ENCODE measurements at places on chromosomes 3 and 15.
A peak's percentile ranks its signal among the peaks of the same experiment; 100 is the strongest.

DNA sequence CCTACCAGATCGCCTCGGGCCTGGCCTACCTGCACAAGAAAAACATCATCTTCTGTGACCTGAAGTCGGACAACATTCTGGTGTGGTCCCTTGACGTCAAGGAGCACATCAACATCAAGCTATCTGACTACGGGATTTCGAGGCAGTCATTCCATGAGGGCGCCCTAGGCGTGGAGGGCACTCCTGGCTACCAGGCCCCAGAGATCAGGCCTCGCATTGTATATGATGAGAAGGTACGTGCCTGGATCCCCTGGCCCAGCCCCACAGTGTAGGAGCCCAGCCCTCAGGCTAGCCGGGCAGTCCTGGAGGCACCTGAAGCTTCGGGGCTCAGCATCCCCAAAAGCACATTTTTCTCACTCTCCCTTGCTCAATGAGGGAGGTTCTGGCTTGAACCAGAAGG is 135.8 kb downstream of the LRRK1 start:
- DNase-seq = no peak

GRCh38 chr3:30273304-30274072 is 332.9 kb upstream of the TGFBR2 start:
- peak; percentile 22 for DNase-seq

GRCh38 chr15:30865257-30865656 is 38.5 kb upstream of the FAN1 start:
- no peak for DNase-seq

- DNase-seq = peak; percentile 27
These were observed 32.5 kb upstream of the ZNF445 start for GRCh38 chr3:44510000-44510368.

GRCh38 chr3:33139996-33140395 is 26.2 kb downstream of the CRTAP start:
- peak; percentile 86 for DNase-seq

DNA sequence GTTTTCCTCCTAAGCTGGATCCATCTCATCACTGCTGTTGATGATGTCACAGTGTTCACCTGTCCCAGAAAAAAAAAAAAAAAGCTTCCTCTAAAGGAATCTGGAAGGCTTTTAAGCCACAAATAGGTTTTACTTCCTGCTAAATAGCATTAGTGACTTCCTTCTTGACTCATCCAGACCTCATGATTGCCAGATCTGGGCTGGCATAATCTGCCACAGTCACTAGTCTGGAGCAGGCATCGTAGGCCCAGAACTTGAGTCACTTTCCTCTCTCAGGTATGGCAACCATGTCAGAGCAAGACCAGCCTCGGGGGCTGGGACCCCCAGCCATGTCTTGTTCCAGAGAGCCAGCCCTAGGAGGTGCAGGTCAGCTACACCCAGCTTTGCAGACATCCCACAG is 266.5 kb upstream of the CADM2 start:
- no peak for DNase-seq

GRCh38 chr15:89155656-89156055 is 65.7 kb downstream of the RLBP1 start:
- no peak for DNase-seq

GRCh38 chr15:79341396-79341795 is 30.5 kb downstream of the TMED3 start:
- DNase-seq = no peak

DNA sequence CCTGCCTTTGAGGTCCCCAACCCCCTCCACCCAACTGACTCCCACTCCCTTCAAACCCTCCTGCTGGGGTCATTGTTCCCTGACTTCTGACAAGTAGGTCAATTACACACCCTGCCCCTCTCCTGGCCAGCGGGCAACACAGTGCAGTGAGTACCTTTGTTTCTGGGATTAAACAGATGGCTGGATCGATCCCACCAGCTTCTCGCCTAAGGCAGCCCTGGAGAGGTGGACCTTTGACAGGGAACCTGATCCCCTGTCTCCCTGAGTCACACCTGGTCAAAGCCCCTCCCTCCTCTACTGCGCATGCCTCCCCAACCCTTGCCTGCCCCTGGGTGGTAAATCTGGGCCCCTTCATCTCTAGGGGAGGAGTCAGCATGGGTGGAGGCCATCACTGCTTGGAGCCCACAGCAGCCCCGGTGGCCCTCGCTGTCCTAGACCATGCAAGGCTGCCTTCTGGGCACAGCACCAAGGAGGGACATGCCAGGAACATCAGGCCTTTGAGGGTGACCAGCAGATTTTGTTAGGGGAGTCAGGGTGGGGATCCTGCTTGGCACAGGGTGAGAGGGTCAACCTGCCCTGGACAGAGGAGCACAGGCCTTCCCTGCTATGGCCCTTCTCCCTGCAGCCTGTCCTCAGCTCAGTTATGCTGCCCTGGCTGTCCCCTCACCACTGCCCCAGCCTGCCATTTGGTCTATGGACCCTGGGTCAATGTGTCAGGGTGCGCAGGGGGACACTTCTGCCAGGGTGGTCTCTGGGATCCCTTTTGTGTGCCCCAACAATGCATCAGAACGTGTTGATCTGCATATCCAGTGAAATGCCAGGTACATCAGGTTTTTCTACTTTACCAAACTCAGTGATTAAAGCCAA is 9.8 kb upstream of the PRR23E start:
- no peak for DNase-seq

GRCh38 chr3:135622656-135623055 is 342.9 kb upstream of the PPP2R3A start:
- no peak for DNase-seq

DNA sequence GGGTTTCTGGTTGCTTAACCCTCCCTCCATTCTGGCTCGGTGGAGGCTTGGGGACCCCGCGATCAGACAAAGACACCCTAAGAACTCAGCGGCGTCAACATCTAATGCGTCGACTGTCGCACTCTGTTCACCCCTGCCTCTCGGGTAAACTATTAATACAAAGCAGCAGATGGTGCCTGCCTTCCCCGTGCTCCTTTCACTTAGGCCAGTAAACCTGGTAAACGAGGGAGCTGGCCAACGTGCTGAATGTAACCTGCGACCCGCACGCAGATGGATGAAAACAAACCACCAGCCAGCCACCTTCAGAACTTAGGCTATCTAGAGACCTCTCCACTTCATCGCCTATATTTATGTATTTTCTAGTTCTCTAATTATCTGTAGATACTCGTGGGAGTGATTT is 848 bp upstream of the CADPS start:
- peak; percentile 58 for DNase-seq

- DNase-seq = no peak
These were observed 147.9 kb downstream of the IMPG2 start for GRCh38 chr3:101172516-101172915.

GRCh38 chr3:114218578-114219185 is 18.7 kb downstream of the ZNF80 start:
- no peak for DNase-seq

- no peak for DNase-seq
These were observed 26.0 kb upstream of the GNB5 start for GRCh38 chr15:52217186-52217585.

DNA sequence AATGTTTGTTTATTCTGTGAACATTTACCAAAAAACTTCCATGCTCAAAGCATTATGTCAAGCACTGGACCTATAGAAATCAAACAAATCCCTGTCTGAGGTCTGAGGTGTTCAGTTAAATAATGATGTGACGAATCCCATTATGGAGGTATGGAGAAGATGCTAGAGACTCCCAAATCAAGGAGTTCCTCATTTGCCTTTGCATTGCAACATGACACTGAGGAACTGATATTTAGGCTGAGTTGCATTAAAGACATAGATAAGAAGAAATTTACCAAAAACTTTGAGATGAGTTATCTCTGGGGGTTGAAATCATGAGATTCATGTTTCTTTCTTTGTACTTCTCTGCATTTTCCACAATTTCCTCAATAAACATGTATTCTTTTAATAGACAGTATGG is 16.0 kb downstream of the CD200 start:
- no peak for DNase-seq

DNA sequence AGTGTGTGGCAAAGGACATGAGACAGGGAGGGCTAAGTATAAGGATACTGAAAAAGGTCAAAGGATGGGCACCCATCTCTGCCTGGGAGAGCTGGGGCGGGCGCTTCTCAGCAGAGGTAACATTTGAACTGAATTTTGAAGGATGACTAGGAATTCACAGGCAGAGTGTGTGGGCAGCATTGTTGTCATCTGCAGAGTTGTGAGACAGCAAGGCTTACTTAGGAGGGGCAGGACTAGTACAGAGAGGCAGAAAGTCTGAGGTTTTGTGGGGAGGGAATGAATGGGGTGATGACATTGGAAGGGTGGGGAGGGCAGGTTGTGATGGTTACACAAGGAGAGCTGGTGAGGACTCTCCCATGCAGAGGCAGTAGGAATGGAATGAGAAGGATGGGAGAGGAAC is 84.1 kb upstream of the PRR23C start:
- peak; percentile 50 for DNase-seq

GRCh38 chr3:189490337-189490736 is 140.9 kb upstream of the TP63 start:
- DNase-seq = no peak
